ENCODE measurements at places on chromosomes 4 and X. TPM values are rescaled to one million over a fixed set of nuclear protein-coding genes. Genes with fewer than 3 reads are reported as not detected.

HTN3 gene
- total RNA-seq = not detected

RTL3 gene
- total RNA-seq = not detected

ZAR1 gene
- not detected for total RNA-seq

KIT gene
- 28.5 TPM for total RNA-seq

ALAS2 gene
- 0.89 TPM for total RNA-seq

DRD5 gene
- not detected for total RNA-seq

MAGEA2 gene
- not detected for total RNA-seq

GPC4 gene
- 41.9 TPM for total RNA-seq

MAGEA12 gene
- not detected for total RNA-seq

- H3K27me3 ChIP-seq = no peaks in the 10 kb centered on the region
- no peak for DNase-seq
- no peak overlapping the region for H3K4me3 ChIP-seq
- no peak overlapping the region for H3K27ac ChIP-seq
- no peaks in the 10 kb centered on the region for H3K4me1 ChIP-seq
- no peaks in the 10 kb centered on the region for H3K36me3 ChIP-seq
These were observed 32.8 kb downstream of the REPS2 start for GRCh38 chrX:16979226-16979625.

DNA sequence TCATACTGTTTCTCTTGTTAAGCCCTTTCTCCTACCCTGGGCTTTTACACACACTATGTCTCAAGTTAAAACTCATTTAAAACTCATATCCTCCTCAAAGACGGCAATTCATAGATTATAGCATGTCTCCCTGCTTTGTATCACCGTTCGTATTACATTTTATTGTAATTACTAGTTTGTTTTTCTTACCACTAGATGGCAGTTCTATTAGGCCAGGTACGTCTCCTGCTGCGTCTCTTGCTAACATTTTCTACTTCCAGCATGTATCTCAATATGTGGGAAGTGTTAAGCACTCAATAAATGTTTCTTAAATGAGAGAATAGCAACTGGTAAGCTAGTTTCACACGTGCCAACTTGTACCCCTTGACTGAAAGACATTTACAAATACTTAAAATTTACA is 450.3 kb upstream of the PCDH7 start:
- no peaks in the 10 kb centered on the region for H3K27me3 ChIP-seq
- H3K4me1 ChIP-seq = no peaks in the 10 kb centered on the region
- H3K36me3 ChIP-seq = no peaks in the 10 kb centered on the region
- DNase-seq = no peak
- H3K27ac ChIP-seq = no peak overlapping the region

GRCh38 chr4:106301393-106302061 is 14.5 kb downstream of the TBCK start:
- no peak for DNase-seq
- no peaks in the 10 kb centered on the region for H3K27me3 ChIP-seq
- no peak overlapping the region for H3K27ac ChIP-seq
- no peaks in the 10 kb centered on the region for H3K4me1 ChIP-seq
- H3K36me3 ChIP-seq = peaks cover 15% of the 10 kb centered on the region

- no peaks in the 10 kb centered on the region for H3K27me3 ChIP-seq
- no peak overlapping the region for H3K4me3 ChIP-seq
- no peaks in the 10 kb centered on the region for H3K36me3 ChIP-seq
- H3K4me1 ChIP-seq = no peaks in the 10 kb centered on the region
- no peak overlapping the region for H3K27ac ChIP-seq
These were observed 190.7 kb upstream of the CLNK start for GRCh38 chr4:10875144-10875799.

GRCh38 chr4:150130933-150131332 is 52.7 kb downstream of the DCLK2 start:
- DNase-seq = no peak
- H3K4me3 ChIP-seq = no peak overlapping the region
- H3K27ac ChIP-seq = no peak overlapping the region
- peaks cover 9% of the 10 kb centered on the region for H3K4me1 ChIP-seq

GRCh38 chr4:152301381-152301780 is 234.5 kb downstream of the FBXW7 start:
- H3K27me3 ChIP-seq = no peaks in the 10 kb centered on the region
- H3K36me3 ChIP-seq = no peaks in the 10 kb centered on the region
- no peak for DNase-seq
- no peaks in the 10 kb centered on the region for H3K4me1 ChIP-seq

DNA sequence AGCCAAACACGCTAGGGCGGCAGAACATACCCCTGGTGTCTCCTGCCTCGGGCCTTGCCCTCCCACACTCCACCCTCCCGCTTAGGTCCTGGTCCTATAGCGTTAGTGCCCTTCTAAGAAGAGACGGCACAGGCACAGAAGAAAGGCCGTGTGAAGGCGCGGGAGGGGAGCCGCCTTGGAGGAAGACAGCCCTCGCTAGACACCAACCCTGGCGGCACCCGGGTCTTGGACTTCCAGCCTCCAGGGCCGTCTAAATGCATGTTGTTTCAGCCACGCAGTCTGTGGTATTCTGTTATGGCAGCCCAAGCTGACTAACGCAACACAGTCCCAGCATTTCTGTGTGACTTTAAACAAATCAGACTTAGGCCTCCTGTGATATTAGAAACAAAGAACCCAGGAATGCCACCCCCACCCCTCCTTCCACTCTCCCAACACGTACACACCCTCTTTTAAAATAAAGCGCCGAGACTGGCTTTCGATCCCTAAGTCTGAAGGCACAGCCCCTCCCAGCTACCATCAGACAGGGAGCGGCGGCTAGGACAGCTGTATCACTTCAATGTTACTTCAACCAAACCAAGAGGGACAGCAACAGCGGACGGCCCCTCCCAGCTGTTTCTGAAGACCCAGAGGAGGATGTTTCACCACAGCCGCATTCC is 128.0 kb downstream of the AFAP1 start:
- H3K4me1 ChIP-seq = peaks cover 35% of the 10 kb centered on the region
- H3K27ac ChIP-seq = peak overlapping the region; percentile 44
- H3K36me3 ChIP-seq = peaks cover 25% of the 10 kb centered on the region
- no peaks in the 10 kb centered on the region for H3K27me3 ChIP-seq
- no peak overlapping the region for H3K4me3 ChIP-seq

- H3K4me3 ChIP-seq = no peak overlapping the region
- H3K27me3 ChIP-seq = no peaks in the 10 kb centered on the region
- no peaks in the 10 kb centered on the region for H3K36me3 ChIP-seq
These were observed 20.2 kb downstream of the TMEM31 start for GRCh38 chrX:103730796-103731493.

DNA sequence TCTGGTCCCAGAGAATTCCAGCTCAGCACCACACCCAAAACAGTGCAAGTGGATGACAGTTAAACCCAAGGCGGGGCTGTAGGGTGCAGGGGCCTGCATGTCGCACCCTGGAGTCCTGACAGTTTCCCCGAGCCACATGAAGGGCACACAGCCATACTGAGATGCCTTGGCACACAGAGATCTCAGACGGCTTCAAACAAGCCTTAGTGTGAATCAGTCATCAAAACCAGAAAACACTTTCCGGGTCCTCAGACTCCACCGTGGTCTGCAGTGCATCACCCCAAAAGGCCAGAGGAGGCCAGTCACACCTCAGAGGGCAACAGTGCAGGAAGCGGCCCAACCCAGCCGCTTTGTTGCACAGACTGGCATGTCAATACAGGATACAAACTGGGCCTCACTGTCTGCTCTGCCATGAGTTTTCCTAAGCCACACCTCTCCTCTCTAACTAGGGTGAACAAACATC is 64.6 kb upstream of the ENPP6 start:
- H3K36me3 ChIP-seq = no peaks in the 10 kb centered on the region
- DNase-seq = peak; percentile 66
- no peak overlapping the region for H3K4me3 ChIP-seq
- H3K27me3 ChIP-seq = no peaks in the 10 kb centered on the region

Data from lower lobe of right lung (tissue), 2 donors.